Spinal cord (tissue), 10 donors: ENCODE measurements at places on chromosomes 13 and 19. TPM values are rescaled to one million over a fixed set of nuclear protein-coding genes. Genes with fewer than 3 reads are reported as not detected.

Gene LGALS14
- polyA plus RNA-seq = 0.57 TPM

Gene SLC8A2
- 24.0 TPM for polyA plus RNA-seq

Gene SLC25A41
- polyA plus RNA-seq = 5.5 TPM

Gene ADAMTS10
- 68.5 TPM for polyA plus RNA-seq

Gene MAP2K7
- 36.8 TPM for polyA plus RNA-seq

Gene SERP2
- 49.9 TPM for polyA plus RNA-seq

Gene PRR36
- polyA plus RNA-seq = 59.4 TPM

Gene ANGPTL8
- 2.3 TPM for polyA plus RNA-seq

Gene PAK4
- 34.0 TPM for polyA plus RNA-seq

Gene DENND1C
- polyA plus RNA-seq = 2.4 TPM

Gene SPIB
- 0.35 TPM for polyA plus RNA-seq

Gene ZAR1L
- polyA plus RNA-seq = not detected

Gene ZNF492
- 1.0 TPM for polyA plus RNA-seq

Gene FUT2
- 2.1 TPM for polyA plus RNA-seq

Gene SERTAD3
- polyA plus RNA-seq = 14.5 TPM

Gene ATP1A3
- 704 TPM for polyA plus RNA-seq

Gene TMEM238
- polyA plus RNA-seq = 0.69 TPM

Gene CEACAM16
- not detected for polyA plus RNA-seq

Gene ABHD17A
- polyA plus RNA-seq = 141 TPM

Gene CPAMD8
- 9.7 TPM for polyA plus RNA-seq

Gene PTH2
- not detected for polyA plus RNA-seq

Gene ZGLP1
- polyA plus RNA-seq = 15.7 TPM

Gene TMEM38A
- polyA plus RNA-seq = 15.3 TPM

Gene DMKN
- polyA plus RNA-seq = 31.2 TPM

Gene SRRM5
- polyA plus RNA-seq = 2.5 TPM

Gene TRIM28
- 522 TPM for polyA plus RNA-seq

Gene ZNF667
- 18.9 TPM for polyA plus RNA-seq

Gene TMEM86B
- 8.0 TPM for polyA plus RNA-seq

Gene ZNF8
- 8.2 TPM for polyA plus RNA-seq

Gene ZNF729
- 0.17 TPM for polyA plus RNA-seq

Gene DZIP1
- polyA plus RNA-seq = 136 TPM

Gene PSG3
- 0.55 TPM for polyA plus RNA-seq

Gene CADM4
- polyA plus RNA-seq = 313 TPM

Gene PRR22
- 4.1 TPM for polyA plus RNA-seq

Gene PSG2
- polyA plus RNA-seq = 0.23 TPM

Gene ATP7B
- 13.0 TPM for polyA plus RNA-seq

Gene ATP8B3
- polyA plus RNA-seq = 1.7 TPM

Gene NXNL1
- not detected for polyA plus RNA-seq

Gene FUT6
- polyA plus RNA-seq = not detected

Gene ZNF284
- polyA plus RNA-seq = 6.4 TPM

Gene PDX1
- polyA plus RNA-seq = not detected

Gene SCAF1
- 66.3 TPM for polyA plus RNA-seq

Gene NLRP11
- not detected for polyA plus RNA-seq

Gene ADGRE1
- not detected for polyA plus RNA-seq

Gene PSG11
- not detected for polyA plus RNA-seq

Gene PSG6
- polyA plus RNA-seq = 0.12 TPM

Gene RNF17
- polyA plus RNA-seq = 0.25 TPM

Gene DCLK1
- 115 TPM for polyA plus RNA-seq

Gene KLK6
- polyA plus RNA-seq = 16.5 TPM

Gene C5AR1
- 3.5 TPM for polyA plus RNA-seq
